Activated T-cell treated with anti-CD3 and anti-CD28 coated beads, Interleukin-2, amount 50 U/mL, for 72 hours (primary cell): ENCODE measurements at places on chromosomes 1 and 21. TPM values are rescaled to one million over a fixed set of nuclear protein-coding genes. Genes with fewer than 3 reads are reported as not detected.

The FAM163A gene
- total RNA-seq, result not detected

The CD52 gene
- total RNA-seq, result 213 TPM

The RHD gene
- not detected for total RNA-seq

DNA sequence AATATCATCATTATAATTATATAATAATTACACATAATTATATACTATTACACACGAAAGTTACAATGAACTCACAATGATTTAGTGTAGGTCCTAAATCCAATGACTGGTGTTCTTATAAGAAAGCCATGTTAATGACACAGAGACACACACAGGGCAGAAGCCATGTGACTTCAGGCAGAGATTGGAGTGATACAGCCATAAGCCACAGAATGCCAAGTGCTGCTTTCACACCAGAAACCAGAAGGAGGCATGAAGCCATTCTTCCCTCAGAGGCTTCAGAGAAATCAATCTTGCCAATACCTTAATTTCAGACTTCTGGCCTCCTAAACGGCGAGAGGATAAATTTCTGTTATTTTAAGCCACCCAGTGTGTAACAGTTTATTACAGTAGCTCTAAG lies 147.4 kb upstream of the KRTAP19-8 start:
- H3K4me3 ChIP-seq, result peak overlapping the region; percentile 68
- H3K36me3 ChIP-seq, result peaks cover 15% of the 10 kb centered on the region
- no peak for DNase-seq
- H3K27me3 ChIP-seq, result no peaks in the 10 kb centered on the region
- H3K27ac ChIP-seq, result peak overlapping the region; percentile 98

GRCh38 chr1:203137324-203137723 lies 9.8 kb downstream of the ADORA1 start:
- H3K4me3 ChIP-seq, result no peak overlapping the region
- peaks cover 11% of the 10 kb centered on the region for H3K27me3 ChIP-seq
- DNase-seq, result no peak
- H3K36me3 ChIP-seq, result no peaks in the 10 kb centered on the region

DNA sequence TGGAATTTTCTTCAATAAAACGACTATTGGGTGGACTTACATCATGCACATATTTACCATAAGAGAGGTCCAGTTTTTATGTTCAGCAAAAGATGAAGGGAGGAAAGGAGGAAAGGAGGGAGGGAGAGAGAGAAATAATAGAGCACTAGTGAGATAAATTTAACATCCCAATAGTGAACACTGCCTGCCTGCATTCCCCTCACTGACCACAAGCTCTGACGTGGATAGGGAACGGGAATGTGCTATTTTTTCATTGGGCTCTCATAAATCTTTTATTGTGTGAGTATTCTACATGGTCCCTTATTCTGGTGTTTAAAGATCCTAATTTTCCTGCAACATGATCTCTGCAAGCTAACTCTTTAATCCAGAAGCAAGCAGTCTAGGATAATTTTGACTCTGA lies 82.1 kb downstream of the TTC3 start:
- no peaks in the 10 kb centered on the region for H3K27me3 ChIP-seq
- H3K36me3 ChIP-seq, result peaks cover 6% of the 10 kb centered on the region
- H3K4me3 ChIP-seq, result no peak overlapping the region
- H3K27ac ChIP-seq, result no peak overlapping the region
- H3K4me1 ChIP-seq, result peaks cover 19% of the 10 kb centered on the region
